ENCODE measurements at places on chromosomes 1 and 21.

DNA sequence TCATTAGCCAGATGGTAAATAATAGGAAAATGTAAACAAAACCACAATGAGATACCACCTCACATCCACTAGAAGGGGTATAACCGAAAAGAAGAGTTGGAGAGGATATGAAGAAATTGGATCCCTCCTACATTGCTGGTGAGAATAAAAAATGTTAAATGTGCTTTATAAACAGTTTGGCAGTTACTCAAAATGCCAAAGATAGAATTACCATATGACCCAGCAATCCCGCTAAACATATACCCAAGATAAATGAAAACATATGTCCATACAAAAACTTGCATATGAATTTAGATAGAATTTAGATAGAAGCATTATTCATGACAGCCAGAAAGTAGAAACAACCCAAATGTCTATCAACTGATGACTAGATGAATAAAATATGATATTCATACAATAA is 4.4 kb upstream of the FMO2 start:
- DNase-seq, result no peak

- peak; percentile 58 for DNase-seq
These were observed 46.1 kb upstream of the BACE2 start for GRCh38 chr21:41121785-41122415.

GRCh38 chr1:211309617-211310016 is 17.0 kb upstream of the TRAF5 start:
- DNase-seq, result peak; percentile 24

GRCh38 chr1:247442164-247442563 is 15.7 kb downstream of the OR2B11 start:
- no peak for DNase-seq

DNA sequence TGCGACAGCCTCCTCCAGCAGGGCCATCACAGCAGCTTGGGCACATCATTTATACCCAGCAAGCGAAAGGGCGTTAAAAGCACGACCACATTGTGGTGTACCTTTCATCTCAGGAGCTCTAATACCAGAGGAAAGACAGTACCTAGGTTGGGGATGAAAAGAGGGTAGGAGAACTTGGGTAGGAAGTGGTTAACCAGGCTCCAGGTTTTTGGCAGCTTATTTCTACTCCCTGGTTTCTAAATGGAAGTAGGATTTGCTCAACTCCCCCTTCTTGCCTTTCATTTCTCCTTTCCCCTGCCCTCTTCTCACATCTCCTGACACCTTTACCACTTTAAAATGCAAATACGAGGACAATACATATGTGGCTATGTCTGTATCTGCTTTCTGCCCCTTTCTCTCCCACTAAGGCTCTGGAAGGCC is 30.2 kb downstream of the FAM177B start:
- DNase-seq, result no peak

- no peak for DNase-seq
These were observed 40.2 kb upstream of the ZNF124 start for GRCh38 chr1:247212012-247212411.

- DNase-seq, result peak; percentile 58
These were observed 7.0 kb downstream of the CD53 start for GRCh38 chr1:110879758-110880606.

GRCh38 chr1:47491341-47491753 is 53.5 kb downstream of the FOXD2 start:
- no peak for DNase-seq

- no peak for DNase-seq
These were observed 26.1 kb upstream of the CLSTN1 start for GRCh38 chr1:9849691-9850441.

GRCh38 chr1:14954210-14954609 is 199.3 kb upstream of the TMEM51 start:
- DNase-seq, result no peak

- no peak for DNase-seq
These were observed 9.8 kb upstream of the MTFR1L start for GRCh38 chr1:25809929-25810328.

- DNase-seq, result no peak
These were observed 3.1 kb upstream of the NCF2 start for GRCh38 chr1:183593356-183593755.

GRCh38 chr21:39022863-39023693 is 160.2 kb downstream of the PSMG1 start:
- DNase-seq, result no peak

- no peak for DNase-seq
These were observed 92.2 kb downstream of the PLXNA2 start for GRCh38 chr1:208151728-208152598.

DNA sequence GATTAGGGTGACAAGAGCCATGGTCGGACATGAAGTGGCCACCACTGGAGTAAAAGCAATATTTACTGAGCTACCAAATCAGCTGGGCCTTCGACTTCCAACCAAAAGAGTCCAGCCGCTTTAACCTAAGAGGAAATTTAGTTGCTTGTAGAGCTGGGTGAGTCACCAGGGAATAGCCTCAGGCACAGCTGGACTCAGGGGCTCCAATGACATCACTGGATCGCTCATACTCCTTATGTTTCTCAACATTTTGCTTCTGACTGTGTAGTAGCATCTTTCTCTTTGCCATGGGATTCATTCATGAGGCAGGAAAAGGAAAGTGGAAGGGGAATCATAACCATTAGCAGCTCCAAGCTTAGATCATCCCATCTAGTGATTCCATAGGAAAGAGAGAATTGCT is 664.4 kb downstream of the MATN1 start:
- no peak for DNase-seq

DNA sequence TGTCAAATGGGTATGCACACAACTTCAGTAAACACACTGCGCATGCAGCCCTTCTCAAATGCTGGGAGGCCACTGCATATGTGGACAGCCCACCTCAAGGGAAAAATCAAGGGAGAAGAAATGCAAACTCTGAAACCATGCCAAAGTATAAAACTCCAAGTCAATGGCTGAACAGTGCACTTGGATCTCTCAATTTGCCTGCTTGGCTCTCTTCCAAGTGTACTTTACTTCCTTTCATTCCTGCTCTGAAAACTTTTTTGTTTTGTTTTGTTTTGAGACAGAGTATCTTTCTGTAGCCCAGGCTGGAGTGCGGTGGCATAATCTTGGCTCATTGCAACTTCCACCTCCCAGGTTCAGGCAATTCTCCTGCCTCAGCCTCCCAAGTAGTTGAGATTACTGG is 18.8 kb upstream of the COP1 start:
- no peak for DNase-seq

DNA sequence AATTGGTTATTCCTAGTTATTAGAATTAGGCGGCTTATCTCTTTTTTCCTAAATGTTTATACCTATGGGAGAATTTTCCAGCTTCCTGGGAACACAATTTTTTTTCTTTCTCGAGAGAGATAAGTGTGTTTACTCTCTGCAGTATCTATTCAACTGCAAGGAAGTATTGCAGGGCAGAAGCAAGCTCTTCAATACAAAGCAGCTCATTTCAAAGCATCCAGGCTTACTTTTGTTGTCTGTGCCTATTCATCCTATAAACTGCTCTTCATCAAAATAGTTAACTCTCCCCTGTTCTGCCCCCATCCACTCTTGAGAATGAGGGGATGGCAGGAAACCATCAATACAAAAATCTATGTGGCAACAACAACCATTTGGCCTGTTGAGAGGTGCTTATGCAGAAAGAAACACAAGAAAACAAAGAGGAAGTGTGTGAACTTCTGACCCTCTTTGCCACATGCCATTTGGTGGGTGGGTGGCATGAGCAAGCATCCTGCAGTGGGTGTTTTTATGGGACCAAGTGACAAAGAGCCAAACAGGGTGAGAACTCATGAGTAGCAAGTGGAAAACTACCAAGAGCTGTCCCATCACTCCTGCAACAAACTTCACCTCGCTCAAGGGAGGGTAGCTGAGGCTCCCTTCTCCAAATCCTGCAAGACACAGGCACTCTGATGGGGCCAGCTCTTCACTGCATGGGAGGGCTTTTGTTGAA is 50.6 kb upstream of the MRPS6 start:
- DNase-seq, result no peak

- no peak for DNase-seq
These were observed 4.1 kb downstream of the PPT1 start for GRCh38 chr1:40092706-40093639.

- no peak for DNase-seq
These were observed 7.7 kb upstream of the TTLL10 start for GRCh38 chr1:1165900-1166421.

DNA sequence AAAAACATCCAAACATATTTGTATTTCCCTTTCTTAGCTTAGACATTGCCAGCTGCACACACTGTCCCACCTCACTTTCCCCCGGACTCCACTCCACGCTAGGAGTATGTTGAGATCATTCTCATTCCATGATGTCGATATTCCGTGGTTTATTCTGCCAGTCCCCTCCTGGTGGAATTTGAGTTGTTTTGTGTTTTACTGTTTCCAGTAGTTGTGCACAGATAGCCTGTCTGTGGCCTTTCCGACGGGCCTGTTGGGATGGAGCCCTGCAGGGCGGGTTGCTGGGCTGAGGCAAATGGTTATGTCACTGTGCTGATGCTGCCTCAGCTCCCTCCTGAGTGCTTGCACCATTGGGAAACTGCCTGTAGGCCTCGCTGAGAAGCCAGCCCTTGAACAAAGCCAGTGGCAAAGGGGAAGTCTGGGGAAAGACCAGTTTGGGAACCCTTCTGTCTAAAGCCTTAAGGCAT is 12.8 kb downstream of the TRAPPC10 start:
- no peak for DNase-seq

DNA sequence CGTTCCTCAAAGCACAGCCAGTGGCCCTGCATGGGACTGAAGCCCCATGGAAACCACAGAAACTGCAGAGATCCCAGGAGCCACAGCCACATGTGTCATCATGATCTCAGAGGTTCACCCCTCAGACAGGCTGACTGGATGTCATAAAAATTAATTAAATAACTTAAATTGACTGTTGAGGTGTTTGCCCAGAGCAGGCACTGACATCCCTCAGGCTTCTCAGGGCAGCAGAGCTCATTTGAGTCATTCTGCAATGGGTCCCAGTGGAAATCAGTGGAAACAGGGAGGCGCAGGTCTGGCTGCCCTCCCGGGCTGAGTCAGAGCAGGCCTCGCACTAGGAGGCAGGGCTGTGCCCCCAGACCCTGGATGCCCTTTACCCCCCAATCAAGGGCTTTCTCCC is 135.1 kb downstream of the CDC7 start:
- DNase-seq, result no peak

DNA sequence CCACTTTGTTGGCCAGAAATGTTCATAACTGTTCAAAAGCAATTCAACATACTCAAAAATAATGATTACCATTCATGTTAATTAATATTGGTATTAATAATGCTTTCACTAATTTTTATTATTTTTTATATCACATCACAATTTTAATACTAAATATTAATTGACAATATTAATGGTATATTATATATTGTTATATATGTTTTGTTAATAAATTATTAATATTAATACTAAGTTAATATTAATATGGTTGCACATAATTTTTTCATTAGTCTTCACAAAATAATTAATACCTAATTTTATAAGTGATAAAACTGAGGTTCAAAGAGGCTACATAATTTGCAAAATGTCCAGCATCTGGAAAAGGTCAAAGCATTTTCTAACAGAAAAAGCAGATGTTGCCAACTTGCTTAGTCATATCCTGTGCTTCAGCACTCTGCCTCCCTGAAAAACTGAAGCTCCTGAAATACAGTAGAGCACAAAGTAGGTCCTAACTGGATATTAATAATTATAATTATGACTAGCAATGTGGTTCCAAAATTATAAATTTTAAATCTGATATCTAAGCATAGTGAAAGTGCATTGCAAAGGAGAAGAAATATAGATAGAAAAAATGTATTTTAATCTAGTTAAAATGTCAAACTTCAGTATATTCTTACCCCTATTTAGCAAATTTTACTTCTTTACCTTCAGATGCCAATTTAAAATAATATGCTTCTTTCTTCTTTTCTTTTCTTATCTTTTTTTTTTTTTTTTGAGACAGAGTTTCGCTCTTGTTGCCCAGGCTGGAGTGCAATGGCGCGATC is 123.2 kb upstream of the TNFSF4 start:
- DNase-seq, result no peak

GRCh38 chr1:180842052-180842451 is 70.6 kb upstream of the KIAA1614 start:
- DNase-seq, result no peak

GRCh38 chr21:29360799-29361765 is 62.4 kb downstream of the BACH1 start:
- peak; percentile 34 for DNase-seq

- no peak for DNase-seq
These were observed 14.9 kb upstream of the MGST3 start for GRCh38 chr1:165616054-165616612.

DNA sequence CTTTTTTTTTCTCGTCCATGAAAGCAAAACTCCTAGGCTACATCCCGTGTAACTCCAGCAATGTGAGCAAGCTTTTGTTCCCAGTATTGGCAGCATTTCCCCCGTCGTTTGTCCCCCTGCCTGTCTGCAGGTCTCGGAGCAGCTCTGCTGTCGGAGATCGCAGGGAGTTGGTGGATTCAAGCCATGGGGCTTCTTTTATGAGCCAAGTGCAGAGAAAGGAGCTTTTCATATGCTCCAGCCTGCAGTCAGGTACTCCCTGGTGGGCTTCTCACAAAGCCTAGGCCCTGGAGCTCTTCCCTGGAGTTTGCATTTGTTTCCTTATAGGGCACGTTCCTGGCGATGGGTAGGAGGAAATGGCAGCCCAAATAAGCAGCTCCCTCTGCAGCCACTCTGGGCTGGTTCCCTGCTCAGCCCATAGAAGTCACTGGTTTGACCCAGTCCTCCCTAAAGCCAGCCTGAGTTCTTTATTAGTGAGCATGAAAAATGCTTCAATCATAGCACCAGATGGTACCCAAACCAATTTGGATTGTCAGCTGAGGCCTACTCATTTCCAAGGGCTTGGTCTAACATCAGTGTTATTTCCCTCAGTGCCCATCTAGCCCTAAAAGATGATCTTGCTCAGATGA is 78.3 kb downstream of the NUF2 start:
- no peak for DNase-seq

GRCh38 chr1:17494114-17494729 is 45.3 kb upstream of the ARHGEF10L start:
- peak; percentile 58 for DNase-seq

GRCh38 chr21:32463367-32463766 is 50.9 kb downstream of the EVA1C start:
- no peak for DNase-seq

- DNase-seq, result no peak
These were observed 59.4 kb upstream of the DUSP10 start for GRCh38 chr1:221801251-221801661.

DNA sequence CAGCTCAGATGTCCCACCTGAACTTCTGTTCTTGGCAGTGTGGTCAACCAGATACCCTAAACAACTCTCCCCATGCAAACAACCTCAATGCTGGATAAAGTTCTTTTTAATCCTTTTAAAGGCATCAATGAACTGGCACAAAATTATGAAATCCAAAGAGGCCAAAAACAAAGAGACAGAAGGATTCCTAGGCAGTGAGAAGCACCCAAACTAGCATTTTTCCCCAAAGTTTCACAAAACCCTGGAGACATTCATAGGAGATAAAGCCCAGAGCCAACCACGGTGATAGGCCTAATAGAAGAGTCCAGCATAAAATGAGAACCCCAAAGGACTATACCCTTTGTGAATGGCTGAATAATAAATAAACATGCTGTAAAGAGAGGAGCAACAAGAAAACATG is 50.7 kb downstream of the MATN1 start:
- DNase-seq, result no peak
